ENCODE measurements at places on chromosomes 16 and 17.

DNA sequence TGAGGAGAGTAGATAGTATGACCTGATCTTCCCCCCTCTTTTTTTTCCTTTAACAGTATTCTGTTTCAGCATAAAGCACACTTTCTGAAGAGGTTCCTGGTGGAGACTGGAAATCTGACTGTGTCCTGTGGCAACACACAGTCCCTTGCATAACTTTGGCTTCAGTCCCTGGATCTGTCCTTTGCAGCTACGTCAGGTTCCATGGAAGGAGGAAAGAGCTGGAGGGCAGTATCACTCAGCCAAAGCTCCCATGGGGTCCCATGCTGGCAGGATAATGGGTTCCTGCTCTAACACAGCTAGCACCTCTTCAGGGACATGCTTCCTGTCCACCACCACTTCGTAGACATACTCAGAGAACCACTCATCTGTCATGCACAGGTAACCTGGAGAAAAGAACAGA lies 13.3 kb upstream of the SLC6A4 start:
- peaks cover 45% of the 10 kb centered on the region for H3K36me3 ChIP-seq
- no peak for DNase-seq
- H3K27ac ChIP-seq = no peak overlapping the region
- no peak overlapping the region for H3K4me3 ChIP-seq
- H3K27me3 ChIP-seq = no peaks in the 10 kb centered on the region

DNA sequence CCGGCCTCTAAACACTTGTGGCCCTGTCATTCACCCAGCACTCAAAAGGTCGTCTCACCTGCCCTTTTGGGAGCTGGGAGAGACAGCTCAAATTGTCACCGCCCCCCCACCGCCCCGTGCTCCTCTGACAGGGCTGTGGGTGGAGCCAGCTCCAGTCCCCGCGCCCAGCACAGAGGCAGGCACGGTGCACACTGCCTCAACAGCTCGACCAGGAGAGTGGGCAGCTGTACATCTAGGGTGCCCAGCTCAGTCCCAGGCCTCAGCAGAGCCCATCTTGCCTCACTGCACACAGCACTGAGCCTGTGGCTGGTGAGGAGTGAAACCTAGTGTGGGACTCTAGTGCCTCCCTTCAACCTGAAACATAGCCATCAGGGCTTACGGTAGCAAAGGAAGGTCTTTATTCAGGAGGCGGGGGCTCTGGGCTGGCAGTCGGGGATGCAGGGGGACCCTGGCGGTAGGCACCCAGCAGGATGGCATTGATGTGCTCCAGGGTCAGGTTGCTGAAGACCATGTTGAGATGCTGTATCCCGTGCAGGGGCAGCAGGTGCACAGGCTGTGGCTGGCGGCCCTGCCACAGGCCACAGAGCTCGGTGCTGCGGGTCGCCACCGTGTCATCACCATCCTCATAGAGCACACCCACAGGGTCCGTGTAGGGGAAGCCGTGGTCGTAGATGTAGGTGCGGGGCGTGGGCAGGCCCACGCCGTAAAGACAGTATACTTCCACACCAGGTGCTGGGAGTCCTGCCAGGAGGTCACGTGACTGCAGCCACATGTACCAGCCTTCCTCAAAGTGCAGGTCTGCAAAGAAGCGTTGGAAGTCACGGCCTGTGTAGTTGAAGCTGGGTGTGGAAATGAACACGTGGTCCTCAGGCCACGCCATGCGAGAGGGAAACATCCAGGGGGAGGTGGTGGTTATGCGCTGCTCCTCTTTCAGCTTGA lies 3.1 kb upstream of the PSMB10 start:
- H3K36me3 ChIP-seq = peaks cover 19% of the 10 kb centered on the region
- no peak for DNase-seq
- H3K4me1 ChIP-seq = peaks cover 17% of the 10 kb centered on the region
- no peaks in the 10 kb centered on the region for H3K27me3 ChIP-seq
- H3K27ac ChIP-seq = no peak overlapping the region
- no peak overlapping the region for H3K4me3 ChIP-seq

- no peak overlapping the region for H3K4me3 ChIP-seq
- peak; percentile 3 for DNase-seq
- no peak overlapping the region for H3K27ac ChIP-seq
- no peaks in the 10 kb centered on the region for H3K27me3 ChIP-seq
Observed at GRCh38 chr17:63295288-63295687, 150.8 kb downstream of the CYB561 start.

DNA sequence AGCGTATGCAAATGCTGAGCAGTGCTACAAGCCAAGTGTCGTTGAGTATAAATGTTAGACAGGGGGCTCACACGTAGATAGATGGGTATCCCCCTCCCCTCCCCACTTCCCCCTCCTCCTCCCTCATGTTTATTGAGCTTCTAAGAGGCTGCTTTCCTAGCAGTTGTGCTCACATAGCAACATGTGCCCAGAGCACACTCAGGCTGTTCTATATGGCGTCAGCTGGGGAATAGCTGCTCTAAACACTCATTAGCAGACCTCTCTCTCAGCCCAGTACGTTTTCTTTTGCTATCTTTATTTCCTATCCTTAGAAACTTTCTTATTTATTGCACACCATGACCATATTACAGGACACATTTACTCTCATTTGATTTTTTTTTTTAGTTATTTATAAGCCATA lies 1.8 kb downstream of the KCNJ2 start:
- H3K4me3 ChIP-seq = no peak overlapping the region
- peaks cover 12% of the 10 kb centered on the region for H3K27me3 ChIP-seq
- peaks cover 20% of the 10 kb centered on the region for H3K36me3 ChIP-seq

- no peaks in the 10 kb centered on the region for H3K36me3 ChIP-seq
- no peak overlapping the region for H3K4me3 ChIP-seq
- no peak overlapping the region for H3K27ac ChIP-seq
- no peak for DNase-seq
- no peaks in the 10 kb centered on the region for H3K4me1 ChIP-seq
Observed at GRCh38 chr17:56109836-56110235, 43.4 kb upstream of the ANKFN1 start.

- no peaks in the 10 kb centered on the region for H3K27me3 ChIP-seq
- H3K36me3 ChIP-seq = no peaks in the 10 kb centered on the region
- DNase-seq = no peak
- H3K27ac ChIP-seq = no peak overlapping the region
- no peak overlapping the region for H3K4me3 ChIP-seq
Observed at GRCh38 chr16:1035066-1035415, 37.5 kb upstream of the SSTR5 start.

GRCh38 chr17:70961341-70961740 lies 792.0 kb downstream of the KCNJ2 start:
- H3K36me3 ChIP-seq = no peaks in the 10 kb centered on the region
- H3K27me3 ChIP-seq = no peaks in the 10 kb centered on the region
- no peak for DNase-seq
- H3K4me3 ChIP-seq = no peak overlapping the region
- no peak overlapping the region for H3K27ac ChIP-seq

DNA sequence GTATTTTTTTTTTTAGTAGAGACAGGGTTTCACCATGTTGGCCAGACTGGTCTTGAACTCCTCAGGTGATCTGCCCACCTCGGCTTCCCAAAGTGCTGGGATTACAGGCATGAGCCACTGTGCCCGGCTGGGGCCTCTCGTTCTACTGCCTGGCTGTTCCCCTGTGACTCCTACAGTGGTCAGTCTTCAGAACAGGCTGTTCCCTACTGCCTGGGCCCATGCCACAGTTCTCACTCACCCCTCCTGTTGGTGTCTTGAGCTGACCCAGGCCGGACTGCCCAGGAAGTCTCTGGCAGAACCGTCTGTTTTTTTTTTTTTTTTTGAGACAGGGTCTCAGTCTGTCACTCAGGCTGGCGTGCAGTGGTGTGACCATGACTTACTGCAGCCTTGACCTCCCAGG lies 3.3 kb downstream of the CDK3 start:
- H3K36me3 ChIP-seq = no peaks in the 10 kb centered on the region
- no peak for DNase-seq
- H3K27me3 ChIP-seq = no peaks in the 10 kb centered on the region
- H3K4me3 ChIP-seq = no peak overlapping the region
- no peaks in the 10 kb centered on the region for H3K4me1 ChIP-seq

GRCh38 chr16:89491238-89491869 lies 993 bp upstream of the ANKRD11 start:
- H3K27me3 ChIP-seq = no peaks in the 10 kb centered on the region
- H3K4me3 ChIP-seq = peak overlapping the region; percentile 97
- peak; percentile 31 for DNase-seq
- H3K4me1 ChIP-seq = peaks cover 11% of the 10 kb centered on the region
- peaks cover 10% of the 10 kb centered on the region for H3K36me3 ChIP-seq

- DNase-seq = no peak
- peaks cover 12% of the 10 kb centered on the region for H3K4me1 ChIP-seq
- H3K27me3 ChIP-seq = no peaks in the 10 kb centered on the region
- H3K27ac ChIP-seq = no peak overlapping the region
Observed at GRCh38 chr16:14501331-14502255, 128.5 kb downstream of the PARN start.

- H3K4me3 ChIP-seq = no peak overlapping the region
- DNase-seq = no peak
- no peak overlapping the region for H3K27ac ChIP-seq
- peaks cover 3% of the 10 kb centered on the region for H3K27me3 ChIP-seq
- no peaks in the 10 kb centered on the region for H3K4me1 ChIP-seq
Observed at GRCh38 chr17:258906-259305, 77.5 kb upstream of the DOC2B start.

GRCh38 chr16:56145369-56145768 lies 45.9 kb upstream of the GNAO1 start:
- no peak overlapping the region for H3K27ac ChIP-seq
- no peaks in the 10 kb centered on the region for H3K36me3 ChIP-seq
- no peak for DNase-seq
- H3K27me3 ChIP-seq = no peaks in the 10 kb centered on the region
- H3K4me1 ChIP-seq = peaks cover 1% of the 10 kb centered on the region

GRCh38 chr16:67120025-67120424 lies 10.3 kb downstream of the PHAF1 start:
- peaks cover 7% of the 10 kb centered on the region for H3K36me3 ChIP-seq
- no peak for DNase-seq

DNA sequence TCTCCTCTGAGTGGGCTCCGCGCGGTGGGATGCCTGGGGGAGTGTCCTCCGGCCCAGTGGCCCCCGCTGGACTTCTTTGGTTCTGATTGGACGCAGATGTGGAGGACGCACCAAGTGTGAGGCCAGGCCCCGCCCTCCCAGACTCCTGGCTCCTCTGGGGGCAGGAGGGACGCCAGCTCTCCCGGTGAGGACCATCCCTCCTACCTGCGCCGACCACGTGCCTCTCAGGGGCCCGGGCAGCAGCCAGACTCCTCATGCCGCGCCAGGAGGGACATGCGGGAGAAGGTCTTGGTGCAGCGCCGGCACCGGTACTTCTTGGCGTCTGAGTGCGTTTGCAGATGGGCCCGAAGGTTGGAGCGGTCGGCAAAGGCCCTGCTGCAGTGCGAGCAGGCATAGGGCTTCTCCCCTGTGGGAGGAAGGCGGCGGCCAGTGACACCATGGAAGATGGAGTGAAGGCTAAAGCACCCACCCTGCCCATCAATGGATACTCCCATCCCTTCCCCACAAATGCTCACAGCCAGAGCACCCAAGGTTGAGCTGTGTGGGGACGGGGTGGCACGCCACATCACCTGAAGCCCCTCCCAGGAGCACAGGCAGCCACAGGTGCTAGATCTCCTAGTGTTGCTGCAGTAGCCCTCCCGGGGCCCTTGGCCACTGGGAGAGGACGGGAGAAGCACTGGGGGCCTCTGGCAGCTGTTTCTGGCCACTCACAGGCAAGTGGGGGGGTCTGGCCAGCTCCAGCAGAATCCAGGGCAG lies 7.9 kb downstream of the SNAI3 start:
- H3K36me3 ChIP-seq = no peaks in the 10 kb centered on the region
- H3K4me3 ChIP-seq = no peak overlapping the region
- no peak overlapping the region for H3K27ac ChIP-seq
- no peaks in the 10 kb centered on the region for H3K27me3 ChIP-seq

DNA sequence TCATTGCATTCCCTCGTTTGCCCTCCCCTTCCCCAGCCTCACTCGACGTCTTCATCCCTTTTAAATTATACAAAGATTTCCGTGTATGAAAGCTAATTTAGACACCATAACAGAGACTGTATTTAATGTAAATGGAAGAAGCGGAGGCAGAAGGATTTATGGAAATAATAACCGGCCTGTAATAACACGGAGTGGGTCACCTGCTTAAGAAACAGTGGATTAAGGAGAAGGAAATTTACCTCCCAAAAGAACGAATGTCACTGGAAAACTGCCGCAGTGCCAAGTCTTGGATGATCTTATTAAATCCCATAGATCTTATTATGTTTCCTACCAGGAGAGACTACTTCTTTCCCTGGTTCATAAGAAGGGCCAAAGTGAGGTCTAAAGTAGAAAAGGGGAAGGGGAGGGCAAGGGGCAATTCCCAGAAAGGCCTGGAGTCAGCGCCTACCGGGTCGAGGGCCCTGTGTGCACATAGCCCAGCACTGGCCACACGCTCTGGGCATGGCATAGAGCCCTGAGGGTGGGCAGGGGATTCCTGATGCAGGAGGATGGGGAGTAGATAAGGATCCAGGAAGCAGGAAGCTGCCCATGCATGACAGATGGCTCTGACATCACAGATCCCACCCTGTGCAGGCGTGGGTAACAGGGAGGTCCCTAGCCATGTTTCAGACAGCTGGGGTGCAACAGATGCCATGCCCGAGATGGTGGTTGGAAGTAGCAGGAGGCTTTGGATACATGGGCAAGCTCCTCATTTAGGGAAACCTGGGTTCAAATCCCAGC lies 56.2 kb upstream of the RPL38 start:
- no peak overlapping the region for H3K4me3 ChIP-seq
- DNase-seq = no peak
- peaks cover 2% of the 10 kb centered on the region for H3K27me3 ChIP-seq

Measured in neuronal stem cell (in vitro differentiated cells).